ENCODE measurements at places on chromosomes 7 and 10.

GRCh38 chr10:114957122-114957521, 19.1 kb downstream of the TRUB1 start:
- DNase-seq: no peak

DNA sequence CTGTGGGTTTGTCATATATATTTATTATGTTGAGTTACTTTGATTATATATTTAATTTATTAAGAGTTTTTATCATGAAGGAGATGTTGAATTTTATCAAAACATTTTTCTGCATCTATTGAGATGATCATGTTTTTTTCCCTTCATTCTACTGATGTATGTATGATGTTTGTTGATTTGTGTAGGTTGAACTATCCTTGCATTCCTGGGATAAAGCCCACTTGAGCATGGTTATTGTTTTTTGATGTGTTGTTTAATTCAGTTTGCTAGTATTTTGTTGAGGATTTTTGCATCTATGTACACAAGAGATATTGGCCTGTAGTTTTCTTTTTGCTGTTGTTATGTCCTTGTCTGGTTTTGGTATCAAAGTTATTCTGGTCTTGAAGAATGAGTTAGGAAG, 31.1 kb downstream of the SCART1 start:
- no peak for DNase-seq

GRCh38 chr10:90935581-90936275, 14.8 kb upstream of the ANKRD1 start:
- DNase-seq: no peak

DNA sequence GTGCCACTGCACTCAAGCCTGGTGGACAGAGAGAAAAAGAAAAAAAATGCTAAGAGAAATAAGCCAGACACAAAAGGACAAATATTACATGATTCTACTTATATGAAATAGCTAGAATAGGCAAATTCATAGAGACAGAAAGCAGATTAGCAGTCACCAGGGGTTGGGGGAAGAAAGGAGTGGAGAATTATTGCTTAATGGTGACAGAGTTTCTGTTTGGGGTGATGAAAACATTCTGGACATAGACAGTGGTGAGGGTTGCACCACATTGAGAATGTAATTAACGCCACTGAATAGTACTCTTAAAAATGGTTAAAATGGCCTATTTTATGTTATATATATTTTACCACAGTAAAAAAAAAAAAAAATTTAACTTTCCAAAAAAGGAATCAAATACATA, 6.4 kb upstream of the NT5C2 start:
- DNase-seq: peak; percentile 70

- peak; percentile 85 for DNase-seq
These were observed 65.1 kb upstream of the MPP7 start for GRCh38 chr10:28367929-28368484.

DNA sequence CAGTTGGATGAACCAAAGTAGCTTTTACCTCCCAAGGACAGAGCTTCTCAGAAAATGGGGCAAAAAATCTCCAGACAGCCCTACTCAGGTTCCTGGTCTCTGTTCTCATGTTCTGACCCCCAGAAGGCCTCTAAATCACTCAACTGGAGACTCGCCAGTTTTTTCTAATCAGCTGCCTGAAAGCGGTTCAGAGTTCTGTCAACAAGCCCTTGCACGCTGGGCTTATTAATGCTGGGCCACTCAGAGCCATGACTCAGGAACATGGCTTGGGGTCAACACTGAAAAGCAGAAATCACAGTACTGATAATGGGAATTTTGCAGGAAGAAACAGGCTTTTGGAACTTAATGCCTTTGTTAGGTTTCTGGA, 15.3 kb downstream of the ECHDC3 start:
- DNase-seq: peak; percentile 61

- DNase-seq: no peak
These were observed 523 bp upstream of the CDK1 start for GRCh38 chr10:60777696-60778213.

DNA sequence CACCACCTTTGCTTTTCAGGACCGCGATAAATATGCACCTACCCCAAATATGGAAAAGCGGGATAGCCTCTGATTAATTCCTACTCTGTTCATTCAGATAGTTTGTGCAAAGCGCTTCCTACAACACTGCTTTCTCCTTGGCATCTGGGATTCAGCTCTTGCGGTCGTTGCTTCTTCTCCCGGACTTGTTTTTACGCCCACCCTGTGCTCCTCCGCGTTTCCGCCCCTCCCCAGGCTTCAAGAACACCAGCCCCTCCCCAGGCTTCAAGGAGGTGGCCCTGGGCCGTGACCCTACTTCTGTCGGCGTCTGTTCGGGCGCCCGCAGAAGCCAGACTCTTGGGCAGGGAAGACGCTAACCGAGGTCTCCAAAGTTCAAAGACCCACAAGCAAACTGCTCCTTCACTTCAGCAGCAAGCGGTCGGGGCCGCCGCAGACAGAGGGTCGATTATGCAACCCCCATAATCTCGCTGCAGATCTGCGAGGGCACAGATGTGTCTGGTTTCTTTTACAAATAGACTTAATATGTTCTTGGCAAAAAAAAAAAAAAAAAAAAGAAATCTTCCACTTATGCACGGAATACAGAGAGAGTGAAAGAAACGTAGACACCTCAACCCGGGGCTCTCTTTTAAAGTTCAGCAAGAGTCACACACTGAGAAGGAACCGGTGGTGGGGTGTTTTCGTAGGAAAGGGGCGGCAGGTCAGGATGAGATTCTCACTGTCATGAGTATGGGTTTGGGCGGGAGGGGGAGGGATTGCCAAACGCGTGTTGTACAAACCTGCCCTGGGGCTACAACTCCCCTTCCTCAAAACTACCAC, 1.9 kb downstream of the DLX5 start:
- peak; percentile 71 for DNase-seq

DNA sequence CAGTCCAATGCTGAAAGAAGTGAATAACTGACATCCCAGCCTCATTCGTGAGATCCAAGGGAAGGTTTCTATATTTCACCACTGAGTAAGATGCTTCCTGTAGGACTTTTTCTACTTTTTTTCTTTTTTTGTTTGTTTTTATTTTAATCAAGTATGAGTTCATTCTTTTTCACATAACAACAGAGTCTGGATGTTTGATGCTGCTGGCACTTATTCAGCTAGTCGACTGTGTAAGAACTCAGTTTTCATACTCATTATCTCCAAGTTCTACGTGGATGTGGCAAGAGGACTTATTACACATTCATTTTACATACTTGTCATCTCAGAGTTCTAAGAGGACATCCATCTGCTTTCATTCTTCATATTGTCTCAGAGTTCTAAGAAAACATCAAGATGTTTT, 86.9 kb downstream of the CPXM2 start:
- no peak for DNase-seq

DNA sequence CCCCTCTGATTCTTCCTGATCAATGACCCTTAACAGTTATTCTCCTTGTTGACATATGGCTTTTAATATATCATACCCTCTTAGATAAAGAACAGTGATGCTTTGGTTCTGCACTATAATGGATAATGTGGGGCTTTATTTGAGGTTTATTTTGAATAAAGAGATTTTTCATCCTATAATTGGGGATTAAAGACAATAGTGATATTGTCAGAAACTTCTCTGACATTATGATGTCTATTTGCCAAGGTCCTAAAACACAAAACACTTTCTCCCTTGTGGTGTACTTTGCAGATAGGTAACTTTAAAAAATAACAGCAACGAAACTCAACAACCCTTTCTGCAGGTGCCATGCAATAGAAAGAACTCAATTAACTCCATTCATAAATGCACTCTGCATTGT, 243.6 kb upstream of the RHOBTB1 start:
- no peak for DNase-seq

DNA sequence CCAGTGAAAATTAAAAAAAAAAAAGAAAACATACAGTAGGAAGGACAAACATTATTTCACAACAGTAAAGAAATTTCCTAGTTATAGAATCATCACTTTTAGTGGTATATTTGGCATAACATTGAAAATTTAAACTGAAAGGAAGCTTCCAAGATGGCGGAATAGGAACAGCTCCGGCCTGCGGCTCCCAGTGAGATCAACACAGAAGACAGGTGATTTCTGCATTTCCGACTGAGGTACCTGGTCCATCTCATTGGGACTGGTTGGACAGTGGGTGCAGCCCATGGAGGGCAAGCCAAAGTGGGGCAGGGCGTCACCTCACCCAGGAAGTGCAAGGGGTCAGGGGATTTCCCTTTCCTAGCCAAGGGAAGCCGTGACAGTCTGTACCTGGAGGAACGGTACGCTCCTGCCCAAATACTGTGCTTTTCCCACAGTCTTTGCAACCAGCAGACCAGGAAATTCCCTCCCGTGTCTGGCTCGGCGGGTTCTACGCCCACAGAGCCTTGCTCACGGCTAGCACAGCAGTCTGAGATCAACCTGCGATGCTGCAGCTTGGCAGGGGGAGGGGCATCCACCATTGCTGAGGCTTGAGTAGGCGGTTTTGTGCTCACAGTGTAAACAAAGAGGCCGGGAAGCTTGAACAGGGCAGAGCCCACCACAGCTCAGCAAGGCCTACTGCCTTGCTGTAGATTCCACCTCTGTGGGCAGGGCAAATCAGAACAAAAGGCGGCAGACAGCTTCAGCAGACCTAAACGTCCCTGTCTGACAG, 19.4 kb downstream of the PON3 start:
- no peak for DNase-seq

- no peak for DNase-seq
These were observed 194.1 kb downstream of the DGKI start for GRCh38 chr7:137652721-137653120.

All from hematopoietic multipotent progenitor cell treated with erythropoietin and hydrocortisone succinate and interleukin-3 and kit ligand, for 4 days (in vitro differentiated cells).